Activated CD4-positive, alpha-beta T cell treated with anti-CD3 and anti-CD28 coated beads, Interleukin-2, amount 50 U/mL, for 16 hours (primary cell): ENCODE measurements at places on chromosomes 5 and 9.

GRCh38 chr5:35294976-35295375 lies 64.7 kb upstream of the PRLR start:
- no peak for DNase-seq

- peak; percentile 29 for DNase-seq
Observed at GRCh38 chr5:174935854-174936474, 211.6 kb downstream of the MSX2 start.

DNA sequence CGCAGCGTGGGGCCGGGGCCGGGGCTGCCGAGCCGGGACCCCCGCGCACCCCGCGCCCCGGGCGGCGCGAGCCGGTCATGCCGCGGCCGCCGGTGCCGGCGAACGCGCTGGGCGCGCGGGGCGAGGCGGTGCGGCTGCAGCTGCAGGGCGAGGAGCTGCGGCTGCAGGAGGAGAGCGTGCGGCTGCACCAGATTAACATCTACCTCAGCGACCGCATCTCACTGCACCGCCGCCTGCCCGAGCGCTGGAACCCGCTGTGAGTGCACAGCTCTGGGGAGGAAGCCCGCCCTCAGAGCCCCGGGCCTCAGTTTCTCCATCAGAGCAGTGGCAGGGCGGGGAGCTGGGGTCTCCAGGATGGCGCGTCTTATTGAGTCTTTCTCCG lies 335 bp downstream of the GALNT12 start:
- peak; percentile 21 for DNase-seq

DNA sequence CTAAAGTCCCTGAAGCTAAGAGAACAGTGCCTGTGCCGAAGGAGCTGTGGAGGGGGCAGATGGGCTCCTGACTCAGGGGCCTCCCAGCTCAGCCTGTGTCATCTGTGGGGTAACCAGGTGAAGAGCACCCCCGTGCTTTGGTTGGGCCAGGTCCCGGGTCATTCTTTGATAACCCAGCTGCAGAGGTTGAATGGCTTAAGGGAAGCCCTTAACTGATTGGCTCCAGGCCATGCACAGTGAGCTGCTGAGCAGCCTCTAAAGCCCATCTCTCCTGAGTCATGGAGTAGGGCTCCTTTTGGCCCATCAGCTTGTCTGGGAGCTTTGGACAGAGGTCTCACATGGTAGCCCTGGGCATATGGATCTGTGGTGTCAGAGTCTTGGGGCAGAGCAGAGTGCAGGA lies 28.7 kb downstream of the COL27A1 start:
- DNase-seq = no peak

- DNase-seq = no peak
Observed at GRCh38 chr9:81377320-81377719, 312.0 kb downstream of the TLE1 start.

GRCh38 chr5:145210020-145210419 lies 625.1 kb downstream of the PRELID2 start:
- no peak for DNase-seq

DNA sequence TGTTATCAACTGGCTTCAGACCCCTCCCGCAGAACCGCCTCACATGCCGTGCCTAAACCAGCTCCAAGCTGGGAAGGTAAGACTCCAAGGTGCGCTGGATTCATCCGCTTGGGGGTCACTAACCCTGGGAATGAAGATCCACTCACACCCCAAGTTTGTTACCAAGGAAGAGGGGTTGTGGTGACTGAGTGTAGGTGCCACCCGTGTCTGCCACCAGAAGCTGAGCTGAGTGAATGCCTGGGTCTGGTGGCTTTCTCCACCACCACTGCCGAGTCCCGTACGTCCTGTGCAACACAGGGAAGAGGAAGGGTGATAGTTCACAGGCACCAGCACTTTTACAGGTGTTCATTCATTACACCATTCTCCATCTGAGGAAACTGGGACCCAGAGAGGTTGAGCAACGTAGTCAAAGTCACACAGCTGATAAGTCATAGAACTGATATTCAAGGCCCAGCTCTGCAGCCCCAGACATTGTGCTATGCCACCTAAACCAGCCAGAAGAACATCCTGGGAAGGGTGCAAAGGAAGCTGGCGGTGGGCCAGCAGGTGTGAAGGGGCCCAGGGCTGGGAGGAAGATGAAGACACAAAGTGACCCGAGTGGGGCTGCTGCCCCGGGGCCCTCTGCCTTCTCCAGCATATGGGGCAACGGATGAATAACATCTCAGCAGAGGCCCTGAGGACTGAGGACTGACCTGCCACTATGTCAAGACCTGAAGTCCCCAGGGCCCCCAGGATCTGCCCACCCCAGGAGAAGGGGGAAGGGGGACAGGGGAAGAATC lies 70.9 kb upstream of the PPP1R26 start:
- no peak for DNase-seq

GRCh38 chr5:17448877-17449276 lies 49.2 kb upstream of the TAF11L2 start:
- no peak for DNase-seq

DNA sequence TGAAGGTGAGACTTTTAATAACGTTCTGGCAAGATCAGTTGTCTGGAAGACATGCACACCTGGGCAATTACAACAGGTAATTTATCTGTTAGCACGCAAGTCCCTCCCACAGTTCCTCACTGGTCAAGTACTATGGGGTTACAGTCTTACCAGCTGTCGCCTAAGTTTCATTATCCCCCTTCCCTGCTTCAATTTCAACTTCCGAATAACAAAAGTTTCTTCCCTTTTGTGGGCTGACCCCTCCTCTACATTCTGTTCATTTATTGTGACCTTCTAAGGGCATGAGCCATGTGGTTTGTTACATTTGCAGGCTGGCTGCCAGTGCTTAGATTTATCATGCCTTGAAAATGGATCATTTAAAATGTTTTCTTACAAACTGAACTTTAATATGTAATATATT lies 16.5 kb downstream of the GAPT start:
- no peak for DNase-seq

DNA sequence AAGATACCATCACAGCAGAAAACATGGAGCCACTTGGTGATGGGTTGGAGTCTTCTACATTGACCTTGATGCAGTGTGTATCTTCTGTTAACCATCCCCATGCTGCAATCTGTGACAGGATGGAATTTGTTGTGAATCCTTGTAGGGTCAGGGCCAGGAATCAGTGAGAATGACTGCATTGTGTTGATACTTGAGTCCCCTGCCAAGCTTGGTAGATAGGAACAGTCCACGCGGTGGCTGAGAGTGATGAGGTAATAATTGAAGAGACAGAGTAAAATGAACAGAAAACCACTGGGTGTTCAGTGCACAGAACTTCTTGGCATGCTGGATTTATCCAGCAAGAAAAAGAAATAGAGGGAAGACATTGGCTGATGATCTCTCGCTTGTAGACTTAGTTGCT lies 217.5 kb downstream of the MAN2A1 start:
- no peak for DNase-seq

DNA sequence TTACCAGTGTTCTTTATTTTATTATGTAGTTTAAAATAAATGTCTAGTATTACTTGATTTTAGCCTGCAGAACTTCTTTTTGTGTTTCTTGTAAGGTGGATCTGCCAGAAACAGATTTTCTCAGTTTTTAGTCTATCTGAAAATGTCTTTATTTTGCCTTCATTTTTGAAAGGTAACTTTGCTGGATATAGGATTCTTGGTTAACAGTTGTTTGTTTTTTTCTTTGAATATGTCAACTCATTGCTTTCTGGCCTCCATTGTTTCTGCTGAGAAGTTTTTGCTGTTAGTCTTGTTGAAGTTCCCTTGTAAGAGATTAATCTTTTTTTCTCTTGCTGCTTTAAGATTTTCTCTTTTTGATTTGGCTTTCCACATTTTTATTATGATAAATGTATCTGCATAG lies 75.5 kb downstream of the MTREX start:
- DNase-seq = no peak

- no peak for DNase-seq
Observed at GRCh38 chr5:124747791-124748686, 1.6 kb upstream of the ZNF608 start.

DNA sequence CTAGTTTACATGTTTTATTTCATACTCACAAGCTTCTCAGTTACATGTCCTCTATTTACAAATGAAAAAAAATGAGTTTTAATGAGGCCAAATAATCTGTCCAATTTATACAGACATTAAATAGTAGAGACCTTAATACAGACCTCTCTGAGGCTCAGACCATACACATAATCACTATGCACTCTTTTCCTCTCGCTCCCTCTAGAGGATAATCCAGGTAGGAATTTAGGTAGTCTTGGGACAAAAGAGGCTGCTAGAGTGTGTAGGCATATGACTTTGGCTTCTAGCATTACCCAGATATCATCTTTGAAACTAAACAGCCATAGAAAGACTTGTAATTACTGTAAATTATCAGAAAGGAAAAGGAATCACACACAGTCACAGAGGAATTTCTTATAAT lies 444.7 kb downstream of the HINT1 start:
- peak; percentile 15 for DNase-seq

GRCh38 chr5:464843-465590 lies 22.0 kb downstream of the EXOC3 start:
- no peak for DNase-seq

DNA sequence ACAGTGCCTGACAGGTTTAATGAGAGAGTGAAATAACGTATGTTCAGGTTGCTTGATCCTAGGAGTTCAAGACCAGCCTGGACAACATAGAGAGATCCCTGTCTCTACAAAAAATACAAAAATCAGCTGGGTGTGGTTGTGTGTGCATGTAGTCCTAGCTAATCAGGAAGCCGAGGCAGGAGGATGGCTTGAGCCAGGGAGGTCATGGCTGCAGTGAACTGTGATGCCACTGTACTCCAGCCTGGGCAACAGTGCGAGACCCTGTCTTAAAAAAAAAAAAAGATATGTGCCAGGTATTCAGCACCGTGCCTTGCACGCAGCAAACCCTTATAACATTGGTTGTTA lies 38.8 kb upstream of the SPRY4 start:
- no peak for DNase-seq

GRCh38 chr9:90464978-90465377 lies 177.6 kb downstream of the DIRAS2 start:
- DNase-seq = no peak

GRCh38 chr9:115880221-115880885 lies 273.2 kb upstream of the PAPPA start:
- no peak for DNase-seq

DNA sequence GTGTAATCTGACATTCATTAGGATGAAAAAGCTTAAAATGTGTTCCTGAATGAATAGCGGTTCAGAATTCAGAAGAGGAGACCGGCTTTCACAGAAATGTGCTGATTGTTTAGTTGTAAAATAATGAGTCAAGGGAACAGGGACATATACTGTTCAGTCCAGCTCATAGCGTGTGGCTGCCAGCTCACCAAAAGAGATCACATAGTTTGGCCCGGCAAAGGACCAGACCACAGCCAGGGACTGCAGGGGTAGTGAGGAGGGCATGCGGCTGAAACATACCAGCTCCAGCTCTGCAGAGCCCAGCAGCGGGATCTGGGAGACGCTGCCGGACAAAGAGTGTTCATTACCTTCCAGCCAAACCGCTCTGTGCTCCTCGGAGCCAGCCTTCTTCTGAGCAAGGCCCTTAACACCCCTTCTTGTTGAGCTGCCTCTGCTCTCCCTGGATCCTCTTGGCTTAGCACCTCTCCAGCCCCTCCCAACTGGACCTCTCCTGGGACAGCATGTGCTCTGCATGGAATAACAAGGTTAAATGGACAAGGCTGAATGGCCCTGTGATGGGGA lies 116.8 kb upstream of the CNTLN start:
- no peak for DNase-seq

DNA sequence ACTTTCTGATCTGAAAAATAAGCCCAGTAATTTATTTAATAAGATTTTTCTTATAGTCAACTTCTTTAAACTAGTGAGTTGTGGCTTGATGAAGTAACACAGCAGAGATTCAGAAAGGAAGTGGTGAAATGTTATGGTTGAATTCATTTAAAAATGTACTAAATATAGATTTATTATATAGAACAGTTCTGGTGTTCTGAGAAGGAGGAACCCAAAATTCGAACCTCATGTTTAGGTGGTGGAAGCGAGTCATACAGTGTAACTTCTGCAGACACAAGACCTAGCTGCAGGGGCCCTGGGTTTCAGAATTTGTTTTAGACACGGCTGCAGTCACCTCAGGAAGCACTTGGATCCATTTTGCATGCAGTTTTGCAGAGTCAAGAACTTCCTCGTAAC lies 188.2 kb downstream of the TRIO start:
- DNase-seq = peak; percentile 12

DNA sequence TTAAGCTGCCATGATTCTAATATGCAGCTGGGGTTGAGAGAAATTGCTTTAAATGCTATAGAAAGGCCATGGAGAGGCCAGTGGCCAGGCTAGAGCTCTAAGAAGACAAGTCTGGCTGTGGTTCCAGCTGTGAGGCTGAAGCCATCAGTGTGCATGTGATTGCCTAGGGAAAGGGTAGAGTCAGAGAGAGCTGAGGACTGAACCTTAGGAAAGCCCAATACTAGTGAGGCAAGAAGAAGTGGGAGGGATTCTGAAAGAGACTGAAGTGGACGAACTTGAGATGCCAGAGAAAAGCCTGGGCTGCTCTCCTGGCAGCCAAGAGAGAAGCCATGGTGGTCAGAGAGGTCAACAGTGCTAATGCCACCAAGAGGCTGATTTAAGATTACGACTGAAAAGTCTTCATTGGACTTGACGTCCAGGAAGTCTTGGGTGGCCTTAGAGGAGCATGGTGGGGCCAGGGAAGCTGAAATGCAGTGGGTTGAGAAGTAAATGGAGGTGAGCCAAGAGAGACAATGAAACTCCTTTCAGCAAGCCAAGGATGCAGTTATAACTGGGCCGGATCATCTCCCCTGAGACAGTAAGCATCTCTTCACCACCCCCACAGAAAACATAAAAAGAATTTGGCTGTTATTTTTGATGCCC lies 133.2 kb downstream of the TMEM174 start:
- no peak for DNase-seq

DNA sequence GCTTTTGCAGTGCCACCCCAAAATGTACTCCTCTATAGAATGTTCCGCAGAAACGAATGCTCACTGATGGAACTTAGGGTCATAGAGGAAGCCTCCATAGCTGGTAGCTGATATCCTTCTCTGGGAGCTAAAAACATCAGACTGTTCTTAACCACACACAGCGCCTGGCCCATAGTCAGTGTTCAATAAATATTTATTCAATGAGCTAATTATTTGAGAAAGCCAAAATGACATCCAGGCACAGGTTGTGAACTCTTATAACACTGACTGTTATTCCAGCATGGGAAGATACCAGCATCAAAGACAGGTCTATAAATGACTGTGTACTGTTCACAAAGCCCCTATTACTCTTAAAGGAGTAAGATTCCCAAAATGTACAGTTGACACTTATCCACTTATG lies 12.9 kb downstream of the GDF9 start:
- no peak for DNase-seq

- DNase-seq = no peak
Observed at GRCh38 chr5:153470736-153471135, 19.7 kb upstream of the GRIA1 start.

GRCh38 chr5:39371367-39371635 lies 7.0 kb upstream of the C9 start:
- no peak for DNase-seq
